ENCODE measurements at places on chromosomes 6 and 20.
A peak's percentile ranks its signal among the peaks of the same experiment; 100 is the strongest.

DNA sequence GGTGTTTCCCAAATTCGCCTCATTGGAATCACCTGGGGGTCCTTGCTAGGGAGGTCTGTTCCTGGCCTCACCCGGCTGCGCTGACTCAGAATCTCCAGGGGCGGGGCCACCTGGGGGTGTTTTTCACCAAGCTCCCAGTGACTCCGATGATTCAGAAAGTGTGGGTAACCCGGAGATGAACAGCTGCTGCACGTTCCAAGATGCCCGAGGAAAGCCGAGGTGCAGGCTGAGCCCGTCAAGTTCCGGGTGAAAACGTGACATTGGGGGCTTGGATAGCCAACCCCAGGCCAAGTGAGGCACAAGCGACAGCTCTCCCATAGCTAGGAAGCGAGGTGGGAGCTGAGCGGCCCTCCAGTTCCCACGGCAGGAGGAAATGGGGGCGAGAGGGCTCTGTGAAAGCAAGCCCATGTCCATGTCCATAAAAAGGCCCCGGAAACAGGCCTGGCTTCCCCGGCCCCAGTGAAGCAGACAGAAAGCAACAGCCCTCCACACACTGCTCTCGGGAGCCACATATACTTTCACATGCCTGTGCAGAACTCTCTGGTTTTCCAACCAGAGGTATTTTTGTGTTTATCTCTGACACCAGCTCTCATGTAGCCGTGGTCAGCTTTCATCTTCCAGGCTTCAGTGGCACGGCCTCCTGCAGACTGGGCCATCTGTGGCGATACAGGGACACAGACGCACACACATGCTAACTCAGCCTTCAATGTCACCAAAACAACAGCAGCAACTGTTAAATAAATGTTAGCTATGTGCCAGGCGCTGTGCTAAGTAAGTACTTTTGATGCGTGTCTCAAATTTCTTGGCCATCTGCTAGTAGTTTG lies 90.7 kb upstream of the CCDC28A start:
- DNase-seq = peak; percentile 47

DNA sequence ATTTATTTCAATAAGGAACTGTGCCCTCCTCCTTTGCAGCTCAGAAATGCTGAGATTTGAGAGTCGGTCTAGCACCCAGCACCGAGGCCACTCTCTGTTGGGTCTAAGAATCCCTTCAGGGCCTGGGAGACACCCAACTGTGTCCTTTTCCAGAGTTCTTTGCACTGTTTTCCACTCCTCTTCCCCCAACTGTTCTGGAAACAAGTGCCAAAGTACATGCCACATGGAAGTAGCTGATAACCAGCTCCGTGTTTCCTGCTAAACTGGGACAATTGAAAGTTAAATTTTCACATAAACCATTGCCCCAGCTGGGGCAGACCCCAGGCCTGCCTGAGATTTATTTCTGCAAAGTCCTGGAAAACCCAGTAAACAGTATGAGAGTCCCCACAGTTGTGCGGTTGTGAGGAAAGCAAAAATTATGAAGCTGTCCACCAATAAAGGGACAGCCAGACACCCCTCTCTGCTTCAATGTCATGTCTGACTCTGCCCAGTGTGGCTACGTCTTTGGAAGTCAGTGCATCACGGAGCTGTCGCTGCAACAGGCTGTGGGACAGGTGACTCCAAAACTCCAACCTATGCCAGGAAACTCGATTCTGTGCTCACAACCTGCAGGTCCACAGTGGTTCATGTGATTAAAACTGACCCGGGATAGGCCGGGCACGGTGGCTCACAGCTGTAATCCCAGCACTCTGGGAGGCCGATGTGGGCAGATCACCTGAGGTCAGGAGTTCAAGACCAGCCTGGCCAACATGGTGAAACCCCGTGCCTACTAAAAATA lies 178.0 kb upstream of the AFDN start:
- no peak for DNase-seq

DNA sequence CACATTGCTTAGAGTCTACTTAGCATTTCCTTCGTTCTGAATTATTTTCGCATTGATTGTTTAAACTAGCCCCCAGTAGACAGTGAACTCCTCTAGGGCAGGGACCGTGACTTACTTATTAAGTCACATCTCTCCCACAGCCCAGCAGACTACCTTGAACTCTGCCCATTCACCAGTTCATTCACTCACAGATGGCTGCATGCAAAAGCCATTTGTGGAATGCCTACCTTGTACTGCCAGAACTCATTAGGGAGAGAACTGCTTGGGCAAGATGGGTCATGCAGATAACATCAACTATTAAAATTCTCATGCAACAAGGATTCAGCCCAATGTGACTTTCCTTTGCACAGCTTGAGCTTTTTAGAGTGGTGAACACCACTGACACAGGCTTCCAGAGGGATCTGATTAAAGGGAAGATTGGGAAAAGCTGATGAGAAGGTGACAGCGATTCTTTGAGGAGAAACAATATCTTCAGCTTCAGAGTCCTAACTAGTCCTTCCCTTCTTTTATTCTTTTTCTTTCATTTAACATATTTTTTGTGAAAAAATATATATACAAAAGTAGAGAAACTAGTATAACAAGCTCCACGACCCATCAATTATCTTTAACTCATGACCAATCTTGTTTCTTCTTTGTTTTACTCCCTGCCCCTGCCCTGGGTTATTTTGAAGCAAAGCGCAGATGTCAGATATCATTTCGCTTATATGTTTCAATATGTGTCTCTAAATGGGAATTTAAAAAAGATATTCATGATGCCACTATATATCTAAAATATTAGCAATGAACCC lies 273.9 kb downstream of the CDC5L start:
- DNase-seq = no peak

DNA sequence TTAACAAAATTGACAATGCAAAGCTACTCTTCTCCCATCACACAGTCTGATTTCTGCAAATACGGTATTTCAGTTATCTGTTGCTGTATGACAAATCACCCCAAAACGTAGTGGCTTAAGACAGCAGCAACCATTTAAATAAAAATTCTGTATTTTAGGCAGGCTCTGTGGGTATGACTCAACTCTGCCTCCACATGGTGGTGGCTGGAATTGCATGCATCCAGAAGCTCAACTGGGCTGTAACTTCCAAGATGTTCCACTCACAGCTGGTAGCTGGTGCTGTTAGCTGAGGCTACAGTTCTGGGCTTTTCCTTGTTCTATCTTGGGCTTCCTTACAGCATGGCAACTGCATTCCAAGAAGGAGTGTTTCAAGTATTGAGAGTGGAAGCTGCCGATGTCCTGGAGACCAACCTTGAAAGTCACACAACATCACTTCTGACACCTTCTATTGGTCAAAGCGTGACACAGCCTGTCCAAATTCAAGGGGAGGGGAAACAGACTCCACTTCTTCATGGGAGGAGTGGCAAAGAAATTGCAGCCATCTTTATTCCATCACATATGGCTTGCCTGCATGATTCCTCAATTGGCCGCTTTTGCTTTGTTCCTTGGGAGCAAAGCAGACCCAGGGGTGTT lies 39.7 kb upstream of the TULP1 start:
- DNase-seq = no peak

DNA sequence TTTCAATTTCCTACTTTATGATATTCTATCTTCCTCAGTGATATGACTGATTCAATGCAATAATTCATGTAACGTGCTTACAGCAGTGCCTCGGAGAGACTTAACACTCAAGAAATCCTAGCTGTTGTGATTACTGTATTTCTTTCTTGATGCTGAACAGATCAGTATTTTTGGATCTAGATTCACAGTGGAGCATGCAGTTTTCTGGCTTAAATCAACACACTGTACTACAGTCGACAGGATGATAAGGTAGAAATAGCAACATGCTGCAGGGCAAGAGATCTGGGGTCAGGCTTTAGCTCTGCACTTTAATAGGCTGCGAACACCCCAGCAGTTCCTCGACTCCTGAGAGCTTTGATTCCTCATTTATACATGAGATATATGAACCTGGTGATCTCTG lies 161.0 kb downstream of the AIG1 start:
- no peak for DNase-seq

GRCh38 chr20:3871550-3872265 lies 17.5 kb upstream of the PANK2 start:
- DNase-seq = no peak

GRCh38 chr6:28589234-28589956 lies 63.7 kb downstream of the GPX5 start:
- peak; percentile 92 for DNase-seq

DNA sequence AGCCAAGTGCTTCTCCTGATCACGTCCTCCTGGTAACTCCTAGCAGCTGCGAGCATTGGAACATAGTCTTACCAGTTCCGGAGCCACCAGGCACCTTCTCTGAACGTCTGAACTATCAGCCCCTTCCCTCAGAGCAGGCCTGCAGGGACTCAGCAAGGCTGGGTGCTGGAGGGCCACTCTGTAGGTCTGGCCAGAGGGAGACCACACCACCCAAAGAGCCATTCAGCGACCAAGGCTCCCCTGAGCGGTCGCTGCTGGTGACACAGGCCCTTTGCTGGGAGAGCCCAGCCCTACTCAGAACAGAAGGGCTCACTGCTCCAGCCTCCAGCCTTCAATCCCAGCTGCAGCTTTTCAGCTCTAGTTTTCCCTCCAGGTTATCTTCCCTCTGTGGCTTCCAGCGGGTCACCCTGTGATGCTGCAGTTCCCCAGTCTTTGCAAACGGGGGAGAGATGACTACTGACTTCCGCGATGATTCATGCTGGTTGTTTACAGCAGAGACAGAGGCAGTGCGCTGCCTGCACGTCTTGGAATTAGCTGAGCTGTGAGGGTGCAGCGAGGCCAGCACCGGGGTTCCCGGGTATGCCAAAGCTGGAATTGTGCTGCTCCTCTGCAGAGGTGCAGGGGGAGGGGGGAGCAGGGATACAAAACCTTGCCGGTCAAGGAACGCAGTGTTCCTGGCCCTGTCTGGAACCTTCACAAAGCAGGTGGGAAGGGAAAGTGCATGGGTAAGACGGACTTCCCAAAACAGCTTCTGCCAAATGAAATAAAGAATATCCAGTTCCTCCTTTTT lies 161.4 kb downstream of the LY86 start:
- DNase-seq = peak; percentile 70

DNA sequence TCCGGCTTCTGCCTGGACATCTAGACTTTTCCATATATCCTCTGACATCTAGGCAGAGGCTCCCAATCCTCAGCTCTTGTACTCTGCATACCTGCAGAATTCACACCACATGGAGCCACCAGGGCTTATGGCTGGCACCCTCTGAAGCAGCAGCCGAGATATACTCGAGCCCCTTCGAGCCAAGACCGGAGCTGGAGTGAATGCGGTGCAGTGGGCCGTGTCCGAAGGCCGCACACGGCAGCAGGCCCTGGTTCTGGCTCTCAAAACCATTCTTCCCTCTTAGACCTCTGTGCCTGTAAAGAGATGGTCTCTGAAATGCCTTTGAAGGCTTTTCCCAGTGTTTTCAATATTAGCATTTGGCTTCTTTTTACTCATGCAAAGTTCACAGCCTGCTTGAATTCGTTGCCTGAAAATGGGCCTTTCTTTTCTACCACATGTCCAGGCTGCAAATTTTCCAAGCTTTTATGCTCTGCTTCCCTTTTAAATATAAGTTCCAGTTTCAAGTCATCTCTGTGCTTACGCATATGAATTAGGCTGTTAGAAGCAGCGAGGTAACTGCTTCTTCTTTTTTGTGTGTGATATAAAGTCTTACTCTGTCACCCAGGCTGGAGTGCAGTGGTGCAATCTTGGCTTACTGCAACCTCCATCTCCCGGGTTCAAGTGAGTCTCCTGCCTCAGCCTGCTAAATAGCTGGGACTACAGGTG lies 3.8 kb upstream of the SIRPB1 start:
- no peak for DNase-seq

- no peak for DNase-seq
Measured at GRCh38 chr20:40493549-40493948, 195.5 kb downstream of the MAFB start.

GRCh38 chr6:125020385-125020784 lies 58.1 kb downstream of the RNF217 start:
- no peak for DNase-seq

DNA sequence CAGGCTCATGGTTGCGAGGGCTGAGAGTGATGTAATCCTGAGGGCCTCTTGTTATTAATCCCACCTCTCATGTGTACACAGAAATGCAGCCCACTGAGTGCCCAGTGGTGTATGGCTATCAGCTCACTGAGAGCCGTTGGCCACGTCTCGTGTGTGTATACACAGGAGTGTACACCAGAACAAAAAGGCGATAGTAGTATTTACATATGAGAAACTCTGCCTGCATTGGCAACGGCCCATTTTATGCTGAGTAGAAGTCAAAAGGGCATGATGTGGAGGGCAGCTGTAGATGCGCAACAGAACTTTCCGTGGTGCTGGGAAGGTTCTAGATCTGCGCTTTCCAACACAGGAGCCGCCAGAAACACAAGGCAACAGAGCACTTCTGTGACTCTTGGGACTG lies 28.9 kb upstream of the CDH4 start:
- DNase-seq = no peak

- DNase-seq = no peak
Measured at GRCh38 chr6:13117570-13117969, 210.8 kb downstream of the TBC1D7 start.

GRCh38 chr6:52538901-52539354 lies 37.9 kb downstream of the TRAM2 start:
- DNase-seq = no peak

DNA sequence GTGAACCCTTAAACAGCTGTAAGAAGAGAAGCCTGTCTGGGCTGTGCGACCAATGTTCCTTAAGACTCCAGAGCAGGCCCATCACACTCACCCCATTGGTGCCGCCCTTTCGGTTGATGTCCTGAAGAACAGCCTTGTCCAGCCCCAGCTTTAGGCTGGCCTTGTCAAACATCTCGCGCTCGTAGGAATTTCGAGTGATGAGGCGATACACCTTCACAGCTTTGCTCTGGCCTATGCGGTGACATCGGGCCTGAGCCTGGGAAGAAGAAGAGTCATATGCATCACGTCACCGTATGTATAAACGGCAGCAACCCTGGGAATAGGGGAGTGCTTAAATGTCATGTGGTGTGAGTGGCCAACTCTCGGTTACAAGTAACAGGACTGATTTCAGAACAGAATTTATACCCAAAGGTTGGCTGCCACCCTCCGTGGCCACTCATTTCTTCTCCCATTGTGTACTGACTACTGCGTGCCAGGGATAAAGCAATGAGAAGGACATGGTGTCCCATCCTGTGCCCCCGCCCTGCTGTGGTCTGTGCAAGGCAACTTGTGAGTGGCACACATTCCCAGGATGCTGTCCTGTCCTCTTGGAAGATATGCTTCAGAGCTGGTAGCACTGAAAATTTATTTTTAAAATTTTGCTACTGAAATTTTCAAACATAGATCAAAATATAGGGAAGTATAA lies 90.7 kb upstream of the EMILIN3 start:
- no peak for DNase-seq

- DNase-seq = no peak
Measured at GRCh38 chr6:20791944-20792343, 257.7 kb downstream of the CDKAL1 start.

- DNase-seq = no peak
Measured at GRCh38 chr6:19478992-19479391, 358.2 kb upstream of the ID4 start.

Data from SHP77 (cell line).